ENCODE measurements at places on chromosomes 5 and 9. TPM values are rescaled to one million over a fixed set of nuclear protein-coding genes. Genes with fewer than 3 reads are reported as not detected.

DNA sequence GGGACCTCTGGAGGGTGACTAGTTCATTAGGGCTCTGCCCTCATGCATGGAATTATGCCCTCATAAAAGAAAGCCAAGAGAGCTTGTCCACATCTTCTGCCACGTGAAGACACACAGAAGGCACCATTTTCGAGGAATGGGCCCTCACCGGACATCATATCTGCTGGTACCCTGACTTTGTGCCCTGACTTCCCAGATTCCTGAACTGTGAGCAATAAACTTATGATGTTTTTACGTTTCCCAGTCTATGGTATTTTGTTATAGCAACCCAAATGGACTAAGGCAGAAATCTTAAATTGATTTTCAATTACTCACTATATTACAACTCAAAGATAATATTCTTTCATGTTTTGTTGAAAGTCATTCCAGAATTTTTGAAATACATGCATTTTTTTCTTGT, 163.8 kb upstream of the PAPPA start:
- DNase-seq = no peak
- H3K27me3 ChIP-seq = no peaks in the 10 kb centered on the region
- H3K36me3 ChIP-seq = no peaks in the 10 kb centered on the region
- H3K27ac ChIP-seq = no peak overlapping the region
- no peak overlapping the region for H3K4me3 ChIP-seq

- no peak overlapping the region for H3K4me3 ChIP-seq
- DNase-seq = no peak
- H3K4me1 ChIP-seq = no peaks in the 10 kb centered on the region
- no peaks in the 10 kb centered on the region for H3K36me3 ChIP-seq
- H3K27ac ChIP-seq = no peak overlapping the region
Measured at GRCh38 chr9:14554886-14555285, 138.3 kb downstream of the ZDHHC21 start.

GRCh38 chr5:5558102-5558501, 135.6 kb downstream of the ICE1 start:
- H3K4me3 ChIP-seq = no peak overlapping the region
- no peak for DNase-seq

- no peak overlapping the region for H3K27ac ChIP-seq
- peaks cover 7% of the 10 kb centered on the region for H3K4me1 ChIP-seq
- no peak overlapping the region for H3K4me3 ChIP-seq
Measured at GRCh38 chr5:143195491-143195890, 208.0 kb downstream of the NR3C1 start.

- H3K36me3 ChIP-seq = no peaks in the 10 kb centered on the region
- DNase-seq = no peak
- no peak overlapping the region for H3K27ac ChIP-seq
- no peak overlapping the region for H3K4me3 ChIP-seq
- H3K4me1 ChIP-seq = peaks cover 5% of the 10 kb centered on the region
Measured at GRCh38 chr5:35115920-35116319, 68.2 kb upstream of the AGXT2 start.

The F12 gene
- 5.2 TPM for total RNA-seq
